ENCODE measurements at places on chromosomes 13 and 19.

DNA sequence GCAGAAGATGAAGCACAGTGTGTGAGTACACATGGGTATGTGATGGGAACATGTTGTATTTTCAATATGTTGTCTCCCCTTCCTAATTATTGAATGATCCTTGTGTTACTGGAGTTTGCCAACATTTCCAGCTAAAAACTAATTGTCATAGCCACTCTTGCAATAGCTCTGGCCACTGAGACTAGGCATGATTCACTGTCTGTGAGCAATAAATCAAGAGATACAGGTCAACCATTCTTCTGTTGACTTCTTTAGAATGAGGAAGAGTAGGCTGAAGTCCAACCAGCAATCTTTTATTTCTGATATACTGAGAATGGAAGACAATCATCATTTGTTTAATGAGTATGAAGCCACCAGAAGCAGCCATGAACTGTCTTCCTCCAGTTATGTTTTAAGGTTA, 413.9 kb downstream of the SLITRK5 start:
- no peak for DNase-seq

DNA sequence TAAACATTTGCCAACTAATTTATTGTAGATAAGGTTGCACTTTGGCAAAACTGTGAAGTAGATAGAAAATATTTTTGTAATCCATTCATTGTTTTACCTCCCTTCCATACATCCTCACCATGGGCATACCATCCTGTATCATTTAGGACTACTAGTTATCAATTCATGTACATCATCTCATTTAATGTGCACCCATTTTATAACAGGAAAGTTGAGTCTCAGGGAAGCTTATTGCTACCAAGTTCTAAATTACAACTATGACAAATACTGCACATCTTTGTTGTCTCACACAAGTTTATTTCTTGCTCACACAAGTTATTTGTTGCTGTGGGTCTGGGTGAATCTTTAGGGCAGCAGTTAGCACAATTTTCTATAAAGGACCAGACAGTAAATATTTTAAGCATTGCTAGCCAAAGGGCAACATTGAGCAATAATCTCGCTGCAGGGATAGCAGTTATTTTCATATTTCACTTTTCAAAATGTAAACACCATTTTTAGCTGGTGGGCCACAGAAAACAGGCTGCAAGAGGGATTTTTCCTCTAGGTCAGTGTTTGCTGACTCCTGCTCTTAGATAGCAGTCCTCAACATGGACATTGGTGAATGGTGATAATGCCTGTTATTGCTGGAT, 276.5 kb downstream of the GPC6 start:
- DNase-seq: no peak

- DNase-seq: no peak
These were observed 33.1 kb downstream of the HPN start for GRCh38 chr19:35074426-35075201.

GRCh38 chr19:7772752-7773291, 9.8 kb downstream of the CLEC4M start:
- DNase-seq: peak; percentile 51

DNA sequence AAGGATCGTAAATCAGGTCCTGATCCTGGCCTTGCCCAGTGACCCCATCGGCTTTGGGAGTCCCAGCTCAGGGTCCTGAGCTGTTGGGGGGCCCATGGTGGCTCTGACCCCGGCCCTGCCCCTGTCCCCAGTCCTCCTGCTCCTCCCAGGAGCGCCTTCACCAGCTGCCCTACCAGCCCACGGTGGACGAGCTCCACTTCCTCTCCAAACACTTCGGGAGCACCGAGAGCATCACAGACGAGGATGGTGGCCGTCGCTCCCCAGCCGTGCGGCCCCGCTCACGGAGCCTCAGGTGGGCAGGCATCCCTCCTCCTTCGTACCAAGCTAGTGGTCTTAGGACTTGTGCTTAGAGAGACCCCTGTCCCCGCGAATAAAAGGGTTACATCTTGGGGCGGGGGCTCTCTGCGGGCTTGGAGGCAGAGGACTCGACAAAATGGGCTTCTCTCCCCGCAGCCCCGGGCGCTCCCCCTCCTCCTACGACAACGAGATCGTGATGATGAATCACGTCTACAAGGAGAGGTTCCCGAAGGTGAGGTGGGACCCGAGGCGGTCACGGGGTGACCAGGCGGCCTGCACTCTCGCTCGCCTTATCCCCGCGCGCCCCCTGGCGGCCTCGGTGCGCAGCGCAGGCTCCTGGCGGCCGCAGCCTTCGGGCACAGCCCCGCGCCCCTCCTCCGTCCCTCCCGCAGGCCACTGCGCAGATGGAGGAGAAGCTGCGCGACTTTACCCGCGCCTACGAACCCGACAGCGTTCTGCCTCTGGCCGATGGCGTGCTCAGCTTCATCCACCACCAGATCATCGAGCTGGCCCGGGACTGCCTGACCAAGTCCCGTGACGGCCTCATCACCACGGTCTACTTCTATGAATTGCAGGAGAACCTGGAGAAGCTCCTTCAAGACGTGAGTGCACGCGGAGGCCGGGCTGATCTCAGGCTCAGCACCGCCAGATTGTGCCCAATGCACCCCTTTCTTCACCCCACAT, 9.1 kb downstream of the MAST1 start:
- DNase-seq: peak; percentile 15

- no peak for DNase-seq
These were observed 153.8 kb upstream of the UQCRFS1 start for GRCh38 chr19:29366757-29367156.

- no peak for DNase-seq
These were observed 21.3 kb downstream of the CNFN start for GRCh38 chr19:42368765-42369164.

GRCh38 chr13:76329866-76330580, 556.2 kb downstream of the KCTD12 start:
- no peak for DNase-seq

All from NCI-H524 treated with DMSO at 0.1 percent for 48 hours (cell line).